ENCODE measurements at places on chromosomes 2 and 18.

GRCh38 chr18:52499016-52499415, 159.0 kb downstream of the DCC start:
- DNase-seq, result no peak

DNA sequence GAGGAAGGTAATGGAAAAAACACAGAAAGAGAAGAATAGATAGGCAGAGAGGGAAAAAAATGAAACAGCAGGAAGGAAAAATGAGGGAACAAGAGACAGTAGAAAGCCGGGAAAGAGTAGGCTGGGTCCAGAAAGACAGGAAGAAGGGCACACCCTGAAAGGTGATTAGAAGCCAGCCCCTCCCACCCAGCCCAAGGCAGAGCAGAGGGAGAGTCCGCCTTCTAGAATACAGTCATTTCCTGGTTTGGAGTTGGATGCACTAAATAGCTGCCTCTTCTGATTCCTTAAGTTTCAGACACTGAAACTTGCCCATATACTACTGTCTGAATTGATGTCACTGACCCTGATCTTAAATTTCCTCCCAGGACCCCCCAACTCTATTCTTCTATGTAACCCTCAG, 17.9 kb upstream of the DSG3 start:
- DNase-seq, result no peak

GRCh38 chr2:59662127-59662861, 891.2 kb downstream of the BCL11A start:
- no peak for DNase-seq

DNA sequence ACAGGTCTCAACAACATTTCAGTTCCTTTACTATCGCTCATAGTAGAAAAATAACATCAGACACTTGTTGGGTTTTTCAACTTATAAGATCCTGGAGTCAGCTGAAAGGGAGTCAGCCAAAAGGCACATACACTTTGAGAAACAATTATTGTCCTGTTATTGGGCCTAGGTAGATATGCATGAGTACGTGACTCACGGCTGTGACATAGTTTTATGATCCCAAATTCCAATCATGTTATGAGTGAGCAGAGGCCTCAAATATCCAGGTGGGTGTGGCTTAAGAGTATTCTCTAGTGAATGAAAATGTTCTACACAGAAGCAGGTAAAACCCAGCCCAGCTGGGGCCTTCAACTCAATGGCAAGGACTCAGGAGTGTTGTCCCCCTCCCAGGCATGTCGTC, 27.2 kb downstream of the SERPINB8 start:
- no peak for DNase-seq

DNA sequence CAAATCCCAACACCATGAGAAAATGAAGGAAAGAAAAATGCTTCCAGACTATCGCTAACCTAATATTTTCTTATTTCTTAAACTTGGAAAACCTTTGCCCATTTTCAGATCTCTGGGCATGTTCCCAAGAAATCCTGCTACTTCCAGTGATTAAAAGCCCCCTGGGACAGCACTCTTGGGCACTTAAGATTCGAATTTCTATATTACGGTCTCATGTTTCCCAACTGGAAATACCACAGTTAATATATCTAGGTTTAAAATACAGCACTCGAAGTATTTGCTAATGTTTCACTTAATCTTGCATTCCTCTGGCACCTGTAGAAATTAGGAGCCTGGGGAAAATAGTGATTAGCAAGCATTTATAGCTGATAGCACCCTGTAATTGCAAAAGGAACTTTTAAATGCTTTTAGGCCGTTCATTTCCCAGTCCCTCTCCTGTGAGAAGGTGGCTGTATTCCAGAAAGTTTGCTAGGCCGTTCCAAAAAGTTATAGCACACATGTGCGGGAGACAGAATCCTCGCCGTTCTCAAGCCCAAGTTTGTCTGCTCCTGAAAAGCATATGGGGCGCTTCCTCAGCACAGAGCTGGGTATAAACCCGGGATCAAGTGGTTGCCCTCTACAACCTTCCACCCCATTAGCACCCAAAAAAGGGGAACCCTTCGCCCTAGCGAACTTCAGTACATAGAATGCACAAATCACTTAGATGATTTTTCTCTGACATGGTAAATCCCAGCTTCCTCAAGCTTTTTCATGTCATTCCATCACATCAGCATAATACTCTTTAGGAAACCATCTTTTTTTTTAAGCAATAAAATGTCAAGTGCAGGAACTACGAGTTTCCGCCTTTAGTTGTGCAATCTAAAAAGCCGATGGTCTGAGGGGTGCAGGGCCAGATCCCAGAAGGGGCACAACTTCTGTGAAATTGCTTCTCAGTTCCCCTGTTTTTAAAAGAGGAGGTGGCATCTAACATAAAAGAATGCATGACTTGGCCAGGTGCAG, 60.6 kb downstream of the DIPK1C start:
- DNase-seq, result no peak

DNA sequence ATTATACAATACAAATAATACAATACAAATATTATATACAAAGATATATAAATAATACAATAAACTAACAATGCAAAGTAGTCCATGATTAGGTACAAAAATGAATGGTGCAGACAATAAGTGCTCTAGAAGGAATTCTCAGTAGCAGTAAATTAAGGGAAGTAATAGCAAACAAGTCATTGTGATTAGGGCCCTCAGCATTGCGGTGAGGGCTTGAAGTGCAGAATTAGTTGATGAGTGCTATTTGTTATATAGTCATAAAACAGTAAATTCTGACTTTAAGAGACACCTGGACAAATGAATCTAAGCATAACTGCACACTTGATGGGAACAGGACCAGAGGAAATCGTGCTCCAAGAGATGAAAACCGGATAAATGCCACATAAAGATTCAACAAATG, 74.9 kb downstream of the ANKRD44 start:
- DNase-seq, result no peak

DNA sequence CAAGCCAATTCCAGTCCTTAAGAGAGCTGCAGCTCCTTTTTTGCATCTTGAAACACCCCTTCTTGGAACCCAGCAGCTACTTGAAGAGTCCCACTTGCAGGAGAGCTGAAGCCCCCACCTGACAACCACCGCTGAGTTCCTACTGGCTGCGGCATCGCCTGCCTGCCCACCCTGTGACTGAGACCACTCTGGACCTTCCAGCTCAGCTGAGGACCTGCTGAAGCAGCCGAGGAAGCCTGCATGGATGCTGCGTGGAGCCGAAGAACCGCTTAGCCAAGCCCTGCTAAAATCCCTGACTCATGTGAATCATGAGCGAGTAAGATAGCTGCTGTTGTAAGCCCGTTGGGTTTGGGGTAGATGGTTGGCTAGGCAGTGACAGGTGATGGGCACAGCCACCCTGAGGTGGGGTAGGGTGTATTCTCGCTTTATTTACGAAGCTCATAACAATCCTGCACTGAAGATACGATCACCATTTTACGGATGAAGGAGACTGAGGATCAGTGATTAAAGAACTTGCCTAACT, 78.4 kb downstream of the INHBB start:
- DNase-seq, result no peak

DNA sequence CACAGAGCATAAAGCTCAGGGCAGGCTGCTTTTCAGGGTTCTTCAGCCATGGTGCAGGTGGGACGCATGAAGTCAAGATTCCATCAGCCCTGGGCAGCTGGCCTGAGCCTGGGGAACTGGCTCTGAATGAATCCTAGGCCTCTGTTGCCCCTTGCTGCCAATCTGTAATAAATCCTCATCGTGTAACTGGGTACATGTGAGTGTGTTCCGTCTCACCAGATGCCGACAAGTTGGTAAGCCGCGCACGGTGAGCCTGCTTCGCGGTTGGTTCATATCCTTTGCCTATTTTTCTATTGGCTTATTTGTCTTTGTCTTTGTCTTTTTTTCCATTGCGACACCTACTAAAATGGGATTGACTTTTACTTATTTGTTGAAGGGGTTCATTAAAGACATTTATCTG, 27.7 kb downstream of the B3GNT7 start:
- DNase-seq, result no peak

DNA sequence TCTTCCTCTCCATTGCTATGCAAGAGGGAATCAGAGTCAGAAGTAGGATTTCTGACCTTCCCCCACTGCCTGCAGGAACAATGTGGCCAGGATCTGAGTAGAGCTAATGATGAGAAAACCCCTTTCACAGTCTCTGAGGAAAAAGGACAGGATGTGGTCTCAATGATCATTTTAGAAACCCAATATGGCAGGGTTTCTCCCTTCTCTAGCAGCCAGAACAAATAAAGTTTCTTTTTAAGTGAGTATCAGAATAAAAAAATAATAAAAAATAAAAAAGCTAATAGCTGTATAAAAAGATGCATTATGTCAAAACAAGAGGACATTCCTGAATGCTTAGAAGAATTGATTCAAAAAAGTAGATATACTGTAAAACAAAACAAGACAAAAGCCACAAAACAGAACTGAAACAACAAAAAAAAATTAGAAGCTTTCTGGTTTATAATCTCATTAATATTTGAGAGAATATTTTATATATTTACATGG, 1124.9 kb upstream of the ZEB2 start:
- no peak for DNase-seq

GRCh38 chr2:200454927-200455801, 54.7 kb downstream of the KCTD18 start:
- DNase-seq, result no peak

DNA sequence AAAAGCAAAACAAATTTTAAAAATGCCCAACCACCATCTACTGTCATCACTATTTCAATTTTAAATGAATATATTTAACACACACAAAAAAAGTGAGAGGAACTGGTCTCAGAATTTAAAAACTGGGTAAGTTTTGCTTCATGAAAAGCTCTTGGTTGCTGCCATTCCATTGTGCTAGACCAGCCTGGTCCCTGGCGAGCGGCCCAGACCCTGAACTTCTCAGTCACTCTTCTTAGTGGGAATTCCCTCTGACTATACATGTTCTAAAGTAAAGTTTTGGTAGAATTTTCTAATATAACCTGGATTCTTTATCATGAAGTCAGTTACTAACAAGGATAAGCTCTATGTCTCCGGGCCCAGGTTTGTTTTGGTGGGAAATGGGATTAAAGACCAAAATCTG, 34.8 kb upstream of the TMEM177 start:
- no peak for DNase-seq

GRCh38 chr2:85291425-85292023, 36.3 kb downstream of the TGOLN2 start:
- DNase-seq, result no peak
